ENCODE measurements at places on chromosomes 13 and 19. TPM values are rescaled to one million over a fixed set of nuclear protein-coding genes. Genes with fewer than 3 reads are reported as not detected.
A peak's percentile ranks its signal among the peaks of the same experiment; 100 is the strongest.

DNA sequence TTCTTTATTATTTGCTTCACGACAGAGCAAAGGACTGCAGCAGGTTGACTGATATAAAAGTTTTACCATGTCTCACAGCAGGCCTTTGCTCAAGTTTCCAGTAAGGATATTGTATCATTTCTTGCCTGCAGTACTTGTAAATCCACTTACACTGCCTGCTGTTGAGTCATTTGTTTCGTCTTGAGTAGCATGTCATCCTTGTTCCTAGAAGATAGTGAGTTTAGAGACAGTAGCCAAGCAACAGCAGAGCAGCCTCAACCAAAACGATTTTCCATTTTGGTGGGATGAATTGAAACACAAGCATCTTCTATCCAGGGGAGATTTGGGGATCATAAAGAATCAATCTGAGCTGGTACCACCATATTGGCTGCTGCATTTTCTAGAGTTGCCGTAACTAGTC lies 24.0 kb upstream of the ALOX5AP start:
- no peak for DNase-seq

Gene ZNF497
- polyA plus RNA-seq = 6.2 TPM

- no peak for DNase-seq
These were observed 202.4 kb downstream of the KCTD12 start for GRCh38 chr13:76683854-76684253.

- DNase-seq = no peak
These were observed 148.6 kb downstream of the IER2 start for GRCh38 chr19:13298565-13299481.

Gene C3
- polyA plus RNA-seq = 20.8 TPM

Gene KCTD4
- 0.61 TPM for polyA plus RNA-seq

DNA sequence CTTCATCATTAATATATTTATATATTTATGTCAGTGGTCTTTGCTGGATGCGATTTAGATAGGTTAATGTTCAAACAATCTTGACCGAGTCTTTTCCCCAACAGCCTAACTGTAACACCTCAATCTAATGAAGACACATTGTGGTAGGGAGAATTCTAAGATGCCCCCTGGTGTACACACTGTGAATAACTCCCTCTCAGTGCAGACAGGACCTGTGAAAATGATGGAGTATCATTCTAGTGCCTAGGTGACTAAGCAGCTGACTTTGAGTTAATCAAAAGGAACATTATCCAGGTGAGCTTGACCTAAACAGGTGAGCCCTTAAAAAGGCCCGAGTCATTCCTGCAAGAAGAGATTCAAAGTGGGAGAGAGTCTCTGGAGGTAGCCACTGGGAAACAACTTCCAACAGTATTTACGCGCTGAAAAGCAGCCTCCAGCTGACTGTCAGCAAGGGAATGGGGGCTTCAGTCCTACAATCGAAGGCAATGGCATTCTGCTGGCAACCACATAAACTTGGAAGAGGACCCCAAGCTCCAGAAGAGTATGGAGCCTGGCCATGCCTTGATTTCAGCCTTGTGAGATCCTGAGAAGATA lies 28.0 kb upstream of the KBTBD7 start:
- DNase-seq = no peak

GRCh38 chr19:45186509-45187334 lies 8.1 kb downstream of the BLOC1S3 start:
- no peak for DNase-seq

DNA sequence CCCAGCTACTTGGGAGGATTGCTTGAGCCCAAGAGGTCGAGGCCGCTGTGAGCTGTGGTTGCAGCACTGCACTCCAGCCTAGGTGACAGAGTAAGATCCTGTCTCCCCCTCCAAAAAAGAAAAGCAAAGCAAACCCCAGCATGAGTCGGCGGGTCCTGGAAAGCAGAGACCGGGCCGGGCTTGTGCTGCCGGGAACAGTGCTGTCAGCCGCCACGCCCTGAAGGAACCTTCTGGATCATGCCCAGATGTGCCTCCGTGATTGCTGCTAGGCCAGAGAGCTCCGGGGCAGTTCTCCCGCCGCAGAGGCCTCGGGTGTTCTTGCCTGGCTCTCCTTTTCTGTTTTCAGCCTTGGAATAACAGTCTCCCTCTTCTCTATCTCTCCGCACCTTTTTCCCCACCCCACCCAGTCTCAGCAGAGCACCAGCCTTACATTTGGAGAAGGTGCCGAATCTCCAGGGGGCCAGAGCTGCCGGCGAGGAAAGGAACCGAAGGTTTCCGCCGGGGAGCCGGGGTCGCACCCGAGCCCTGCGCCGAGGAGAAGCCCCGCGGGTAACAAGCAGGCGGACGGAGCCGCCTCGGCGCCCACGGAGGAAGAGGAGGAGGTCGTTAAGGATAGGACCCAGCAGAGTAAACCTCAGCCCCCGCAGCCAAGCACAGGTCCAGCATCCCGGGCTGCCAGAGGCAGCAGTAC lies 181.9 kb downstream of the STK24 start:
- no peak for DNase-seq

Gene ALG11
- polyA plus RNA-seq = 32.6 TPM

DNA sequence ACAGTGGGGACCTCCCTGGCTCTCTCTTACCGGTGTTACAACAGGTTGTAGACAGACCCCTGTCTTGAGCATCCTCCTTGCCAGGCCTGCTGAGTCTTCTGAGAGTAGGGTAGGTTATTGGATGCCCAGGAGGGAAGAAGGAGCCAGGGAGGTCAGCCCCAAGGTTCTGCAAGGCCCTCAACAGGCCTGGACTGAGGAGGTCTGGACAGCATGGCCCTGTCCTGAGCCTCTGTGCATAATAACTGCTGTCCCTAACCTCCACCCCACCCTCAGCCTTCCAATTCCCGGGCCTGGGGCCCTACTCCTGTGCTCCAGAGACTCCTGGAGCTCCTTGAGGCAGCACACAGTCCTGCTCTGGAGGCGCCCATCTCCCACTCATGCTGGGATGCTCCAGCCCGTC lies 336 bp downstream of the CD22 start:
- DNase-seq = no peak

DNA sequence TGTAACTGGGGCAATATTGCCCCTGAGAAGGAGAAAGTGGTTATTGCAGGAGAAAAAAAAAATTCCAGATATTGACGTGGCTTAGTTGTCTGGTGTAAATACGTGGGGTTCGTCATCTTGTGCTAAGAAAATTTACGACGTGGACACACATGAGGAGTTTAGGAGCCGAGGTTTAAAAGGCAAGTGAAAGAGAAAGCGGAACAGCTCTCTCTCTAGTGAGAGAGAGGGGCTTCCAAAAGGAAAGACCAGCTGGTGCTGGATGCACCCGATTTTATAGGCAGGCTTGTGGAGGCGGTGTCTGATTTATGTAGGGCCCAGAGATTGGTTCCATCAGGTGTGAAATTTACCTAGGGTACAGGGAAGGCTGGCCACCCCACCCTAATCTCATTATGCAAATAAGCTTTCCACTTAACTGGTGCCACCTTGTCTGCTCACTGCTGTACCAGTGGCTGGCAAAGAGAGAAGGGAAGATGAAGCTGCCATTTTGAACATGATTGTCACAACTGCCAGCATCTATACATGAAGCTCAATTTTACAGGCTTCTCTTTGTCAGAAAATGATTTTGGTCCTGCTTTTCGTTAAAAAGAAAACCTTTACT lies 845.1 kb downstream of the DACH1 start:
- DNase-seq = peak; percentile 9

- peak; percentile 40 for DNase-seq
These were observed 442.7 kb downstream of the OXGR1 start for GRCh38 chr13:96551546-96551945.

- DNase-seq = no peak
These were observed 167.1 kb downstream of the FGF9 start for GRCh38 chr13:21837841-21838551.

Gene ZNF99
- polyA plus RNA-seq = 1.1 TPM

Gene ZNF441
- polyA plus RNA-seq = 13.5 TPM

DNA sequence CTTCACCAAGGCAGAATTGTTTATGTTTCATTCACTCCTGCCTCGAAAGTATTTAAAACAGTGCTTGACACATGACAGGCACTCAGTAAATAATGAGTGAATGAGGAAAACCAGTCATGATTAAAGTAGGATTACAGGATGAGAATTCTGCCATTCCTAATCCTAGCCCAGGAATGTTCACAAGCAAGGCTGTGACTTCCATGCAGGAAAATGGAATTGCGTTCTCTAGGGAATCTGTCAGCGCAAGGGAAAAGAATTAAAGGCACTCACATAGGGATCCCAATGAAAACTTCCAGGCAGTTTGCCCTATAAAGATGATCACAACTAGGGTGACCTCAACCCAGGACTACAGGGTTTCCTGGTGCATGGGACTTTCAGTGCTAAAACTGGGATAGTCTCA lies 143.4 kb downstream of the CYSLTR2 start:
- no peak for DNase-seq

GRCh38 chr19:32540621-32541020 lies 40.4 kb upstream of the PDCD5 start:
- no peak for DNase-seq

DNA sequence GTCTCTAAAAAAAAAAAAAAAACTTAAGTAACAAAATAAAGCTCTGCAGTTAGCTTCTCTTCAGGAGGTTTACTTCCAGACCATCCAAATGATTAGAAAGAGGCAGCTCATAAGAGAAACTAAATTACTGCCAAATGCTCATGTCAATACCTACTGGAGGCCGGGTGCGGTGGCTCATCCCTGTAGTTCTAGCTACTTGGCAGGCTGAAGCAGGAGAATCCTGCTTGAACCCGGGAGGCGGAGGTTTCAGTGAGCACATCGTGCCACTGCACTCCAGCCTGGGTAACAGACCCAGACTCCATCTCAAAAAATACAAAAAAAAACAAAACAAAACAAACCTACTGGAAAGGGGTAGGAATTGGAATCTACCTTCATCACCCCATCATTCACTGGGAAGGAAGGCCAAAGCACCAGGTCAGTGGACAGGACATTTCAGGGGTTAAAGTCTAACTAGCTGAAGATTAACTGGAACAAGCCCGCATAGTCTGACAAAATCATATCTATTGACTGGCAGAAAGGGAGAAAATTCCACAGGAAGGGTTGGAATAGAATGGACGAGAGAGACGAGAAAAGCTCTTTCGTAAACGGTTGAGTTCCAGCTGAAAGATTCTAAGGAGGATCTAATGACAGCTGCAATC lies 1.3 kb downstream of the ZFP14 start:
- DNase-seq = no peak

GRCh38 chr19:49939721-49940481 lies 10.6 kb upstream of the NUP62 start:
- DNase-seq = no peak

DNA sequence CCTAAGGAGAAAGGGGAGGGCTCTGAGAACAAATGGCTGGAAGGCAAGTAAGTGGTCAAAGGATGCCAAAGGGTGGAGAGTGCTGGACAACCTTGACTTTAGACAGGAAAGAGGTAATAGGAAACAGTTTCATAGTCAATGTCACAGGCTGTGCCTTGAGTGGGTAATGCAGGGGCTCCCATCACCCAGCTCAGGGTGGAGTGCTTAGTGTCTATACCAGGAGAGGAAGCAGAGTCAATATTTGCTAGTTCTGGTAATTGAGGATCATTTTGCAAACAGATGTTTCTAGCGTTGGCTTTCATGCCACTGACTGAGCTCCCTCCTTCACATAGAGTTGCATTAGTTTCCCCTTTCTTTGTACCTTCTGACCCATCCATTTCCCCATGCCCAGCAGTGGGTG lies 64.6 kb upstream of the KL start:
- no peak for DNase-seq

Gene SIGLEC12
- 0.38 TPM for polyA plus RNA-seq

- no peak for DNase-seq
These were observed 3.8 kb downstream of the LGI4 start for GRCh38 chr19:35130761-35131720.

DNA sequence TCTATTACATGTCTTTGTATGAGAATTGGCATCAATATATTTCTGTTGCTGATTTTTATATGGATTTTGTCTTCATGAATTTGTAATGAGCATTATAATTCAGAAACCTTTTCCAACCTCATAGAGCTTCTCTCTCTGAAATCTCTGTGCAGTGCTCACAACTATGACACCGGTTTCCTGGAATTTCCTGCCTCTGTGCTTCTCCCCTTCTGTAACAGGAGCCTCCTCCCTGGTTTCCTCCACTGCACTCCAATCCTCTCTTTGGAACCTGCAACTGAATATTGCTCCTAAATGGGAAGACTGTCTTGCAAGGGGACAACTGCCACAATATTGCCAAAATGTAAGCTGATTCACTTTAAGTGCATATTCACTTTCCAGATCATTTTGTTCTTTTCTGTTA lies 1147.9 kb downstream of the UQCRFS1 start:
- DNase-seq = no peak

DNA sequence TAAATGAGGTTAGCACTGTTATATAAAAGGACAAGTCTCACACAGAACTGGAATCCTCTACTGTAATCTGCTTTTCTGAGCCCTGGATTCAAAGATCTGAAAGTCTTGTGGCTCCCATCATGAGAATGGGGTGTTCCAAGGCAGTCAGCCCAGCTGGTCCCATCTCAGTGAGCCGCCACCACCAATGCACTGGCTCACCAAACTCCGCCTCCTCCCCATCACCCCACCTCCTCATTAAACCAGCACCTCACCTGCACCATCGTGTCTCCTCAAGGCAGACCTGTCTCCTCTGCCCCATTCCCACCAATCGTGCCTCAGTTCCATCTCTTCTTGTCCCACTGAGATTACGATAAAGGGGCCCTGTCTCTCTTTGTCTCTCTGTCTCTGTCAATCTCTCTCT lies 166.7 kb downstream of the USP12 start:
- DNase-seq = no peak

DNA sequence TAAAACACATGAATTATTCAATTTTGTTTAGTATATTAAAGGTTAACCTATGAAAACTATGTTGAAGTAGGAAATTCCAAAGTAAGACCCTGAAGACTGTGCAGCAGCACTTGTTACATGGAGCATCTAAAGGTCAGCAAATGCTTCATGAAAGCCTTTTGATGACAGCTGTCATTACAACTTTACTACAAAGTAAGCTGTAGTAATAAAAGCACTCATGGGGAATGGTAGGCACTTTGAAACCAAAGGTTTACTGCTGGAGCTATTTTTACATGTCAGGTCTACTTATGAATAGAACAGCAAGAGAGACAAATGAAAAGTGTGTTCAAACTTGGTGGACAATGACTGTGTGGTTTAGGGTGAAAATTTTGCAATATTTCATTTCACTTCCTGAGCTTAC lies 672.5 kb upstream of the PCDH20 start:
- DNase-seq = no peak

Gene PSPN
- 2.8 TPM for polyA plus RNA-seq

DNA sequence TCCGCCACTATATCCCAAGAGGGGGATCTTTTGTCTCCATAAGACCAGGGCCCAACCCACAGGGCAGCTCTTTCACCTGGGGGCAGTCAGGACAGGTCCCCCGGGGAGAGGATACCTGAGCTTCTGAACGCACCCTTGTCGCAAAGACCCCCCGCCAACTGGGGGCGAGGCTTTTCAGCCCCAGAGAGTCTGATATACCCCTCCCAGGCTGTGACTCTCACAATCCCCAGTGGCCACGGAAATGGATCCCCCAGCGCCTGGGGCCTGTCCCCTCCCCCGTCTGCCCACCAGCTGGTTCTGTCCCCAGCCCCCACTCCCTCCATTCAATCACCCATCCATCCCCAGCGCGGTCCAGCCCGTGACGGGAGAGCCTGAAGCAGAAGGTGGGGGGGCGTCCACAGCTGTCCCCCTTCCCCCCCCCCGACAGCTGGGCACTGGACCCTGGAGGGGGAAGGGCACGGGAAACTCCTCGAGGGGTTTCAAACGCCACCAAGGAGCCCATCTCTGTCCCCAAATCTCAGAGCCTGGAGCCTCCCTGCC lies 823 bp downstream of the DOCK6 start:
- no peak for DNase-seq

- no peak for DNase-seq
These were observed 27.3 kb downstream of the C13orf46 start for GRCh38 chr13:113946409-113947181.

Gene CYP4F22
- 0.16 TPM for polyA plus RNA-seq

Gene MAMSTR
- 5.0 TPM for polyA plus RNA-seq

- DNase-seq = no peak
These were observed 2.3 kb downstream of the ATP11A start for GRCh38 chr13:112692104-112692503.

All from renal cortex interstitium (tissue), 15 donors.